ENCODE measurements at places on chromosomes 7 and 10.
A peak's percentile ranks its signal among the peaks of the same experiment; 100 is the strongest.

DNA sequence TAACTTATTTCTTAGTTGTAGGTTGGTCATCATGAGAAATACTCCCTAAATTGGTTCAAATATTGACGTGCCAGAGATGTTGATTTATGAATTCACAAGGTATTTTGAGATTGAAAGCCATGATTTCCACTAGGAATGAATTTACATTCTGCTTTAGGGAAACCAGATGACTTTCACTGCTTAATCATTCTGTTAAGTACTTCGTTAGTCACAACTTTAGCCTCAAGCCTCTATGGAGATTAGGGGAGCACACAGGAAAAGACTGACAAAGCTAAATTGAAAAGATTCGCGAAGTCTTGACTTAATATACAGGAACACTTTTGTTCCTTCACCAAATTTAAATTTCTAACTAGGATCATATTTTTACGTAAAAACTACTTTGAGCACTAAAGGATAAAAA is 250.4 kb upstream of the CACNA2D1 start:
- no peaks in the 10 kb centered on the region for H3K36me3 ChIP-seq
- H3K4me1 ChIP-seq, result peaks cover 2% of the 10 kb centered on the region
- no peak overlapping the region for H3K27ac ChIP-seq
- no peaks in the 10 kb centered on the region for H3K27me3 ChIP-seq

GRCh38 chr7:36338256-36338655 is 51.4 kb upstream of the ANLN start:
- no peaks in the 10 kb centered on the region for H3K36me3 ChIP-seq
- H3K4me3 ChIP-seq, result no peak overlapping the region
- no peaks in the 10 kb centered on the region for H3K4me1 ChIP-seq
- H3K27me3 ChIP-seq, result no peaks in the 10 kb centered on the region

DNA sequence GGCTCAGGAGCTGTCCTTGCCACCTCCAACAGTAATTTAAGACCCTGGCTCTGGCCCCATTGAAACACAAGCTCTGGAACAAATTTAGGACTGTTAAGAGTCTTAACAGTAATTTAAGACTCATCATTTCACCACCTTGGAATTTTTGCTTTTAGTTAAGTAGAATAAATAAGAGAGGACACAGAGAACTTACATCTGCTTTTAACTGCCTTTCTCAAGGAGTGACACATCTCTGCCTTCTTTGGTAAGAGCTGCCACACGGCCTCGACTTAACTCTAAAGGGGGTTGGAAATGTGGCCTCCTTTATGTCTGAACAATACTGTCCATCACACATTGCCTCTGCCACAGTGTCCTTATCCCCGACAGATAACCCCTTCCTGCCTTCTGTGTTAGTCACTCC is 77.9 kb downstream of the HERPUD2 start:
- no peak for DNase-seq
- no peak overlapping the region for H3K27ac ChIP-seq
- H3K36me3 ChIP-seq, result no peaks in the 10 kb centered on the region
- H3K4me1 ChIP-seq, result no peaks in the 10 kb centered on the region

GRCh38 chr10:11280187-11280932 is 262.7 kb downstream of the CELF2 start:
- DNase-seq, result no peak
- no peak overlapping the region for H3K4me3 ChIP-seq
- H3K4me1 ChIP-seq, result no peaks in the 10 kb centered on the region
- no peak overlapping the region for H3K27ac ChIP-seq

DNA sequence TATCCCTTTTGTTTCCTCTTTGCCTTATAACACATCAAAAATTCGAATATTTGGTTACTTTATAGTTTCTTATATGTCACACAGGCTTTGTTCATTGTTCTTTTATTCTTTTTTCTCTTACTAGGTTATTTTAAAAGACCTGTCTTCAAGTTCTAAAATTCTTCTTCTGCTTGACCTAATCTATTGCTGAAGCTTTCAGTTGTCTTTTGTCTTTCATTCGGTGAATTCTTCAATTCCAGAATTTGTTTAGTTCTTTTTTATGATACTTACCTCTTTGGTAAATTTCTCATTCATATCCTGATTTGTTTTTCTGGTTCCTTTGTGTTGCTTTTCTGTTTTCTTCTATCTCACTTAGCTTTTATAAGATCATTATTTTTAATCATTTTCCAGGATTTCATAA is 188.4 kb downstream of the ZEB1 start:
- H3K4me3 ChIP-seq, result no peak overlapping the region
- no peaks in the 10 kb centered on the region for H3K4me1 ChIP-seq
- H3K27me3 ChIP-seq, result no peaks in the 10 kb centered on the region
- no peaks in the 10 kb centered on the region for H3K36me3 ChIP-seq
- H3K27ac ChIP-seq, result no peak overlapping the region

DNA sequence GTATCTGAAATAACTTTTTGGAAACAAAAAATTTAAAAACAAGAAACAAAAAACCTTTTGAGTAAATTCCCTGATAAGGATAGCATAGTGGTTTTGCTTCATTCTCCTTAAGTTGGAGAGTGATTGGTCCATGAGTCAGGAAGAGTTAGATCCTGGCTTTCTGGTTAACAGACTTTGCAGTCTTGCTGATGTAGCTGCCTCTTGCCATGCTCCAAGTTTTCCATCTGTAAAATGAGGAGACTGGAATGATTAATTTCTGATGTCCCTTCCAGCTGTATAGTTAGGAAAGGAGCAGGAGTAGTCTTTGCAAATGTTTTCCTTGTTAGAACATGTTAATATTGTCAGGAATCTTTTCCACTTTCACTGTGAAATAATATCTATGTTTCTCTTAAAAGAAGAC is 266.6 kb downstream of the DNAJB9 start:
- H3K27me3 ChIP-seq, result no peaks in the 10 kb centered on the region

DNA sequence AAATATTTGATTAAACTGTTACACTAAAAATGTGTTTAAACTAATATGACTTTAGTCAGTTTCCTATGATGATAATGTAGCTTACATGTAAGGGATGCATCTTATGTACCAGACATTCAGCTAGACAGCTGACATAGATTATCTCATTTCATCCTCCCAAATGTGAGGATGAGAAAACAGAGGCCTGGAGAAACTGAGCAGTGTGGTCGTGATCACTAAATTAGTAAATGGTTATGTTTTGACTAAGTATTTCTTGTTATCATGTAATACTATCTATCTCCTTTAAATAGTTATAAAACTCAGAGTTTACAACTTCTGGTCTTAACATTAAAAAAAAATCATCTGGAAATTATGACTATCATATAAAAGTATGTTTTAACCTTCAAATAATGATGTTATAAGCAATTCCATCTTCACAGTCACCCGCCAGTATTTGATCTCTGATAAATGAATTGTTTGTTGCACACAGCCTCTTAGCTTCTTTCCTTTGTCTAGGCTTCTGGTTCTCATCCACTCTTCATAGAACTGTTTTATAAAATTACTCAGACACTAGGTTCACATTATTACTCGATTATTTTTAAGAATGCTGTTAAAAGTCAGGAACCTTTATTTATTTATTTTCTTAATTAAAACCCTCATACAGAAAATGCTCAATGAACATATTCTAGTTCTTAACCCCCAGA is 33.6 kb upstream of the HDAC9 start:
- no peak overlapping the region for H3K27ac ChIP-seq
- H3K27me3 ChIP-seq, result no peaks in the 10 kb centered on the region
- DNase-seq, result no peak

DNA sequence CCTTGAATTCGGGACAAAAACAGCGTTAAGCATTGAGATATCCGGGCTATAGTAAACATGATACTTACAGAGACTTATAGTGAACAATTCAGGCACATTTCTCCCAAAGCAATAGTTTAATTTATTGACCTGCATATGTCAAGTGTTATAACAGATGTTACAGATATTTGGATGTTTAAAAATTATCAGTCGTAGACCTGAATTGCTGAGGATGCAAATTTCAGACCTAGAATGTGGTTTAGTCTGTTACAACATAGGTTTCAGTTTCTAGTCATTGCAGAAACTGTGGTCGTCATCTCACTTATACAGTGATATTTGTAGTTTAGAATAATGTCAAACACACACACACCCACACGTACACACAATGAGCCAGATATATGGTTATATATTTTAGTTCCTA is 85.2 kb downstream of the VTI1A start:
- H3K27me3 ChIP-seq, result no peaks in the 10 kb centered on the region
- no peak for DNase-seq
- peaks cover 4% of the 10 kb centered on the region for H3K4me1 ChIP-seq
- no peak overlapping the region for H3K27ac ChIP-seq
- H3K36me3 ChIP-seq, result no peaks in the 10 kb centered on the region

DNA sequence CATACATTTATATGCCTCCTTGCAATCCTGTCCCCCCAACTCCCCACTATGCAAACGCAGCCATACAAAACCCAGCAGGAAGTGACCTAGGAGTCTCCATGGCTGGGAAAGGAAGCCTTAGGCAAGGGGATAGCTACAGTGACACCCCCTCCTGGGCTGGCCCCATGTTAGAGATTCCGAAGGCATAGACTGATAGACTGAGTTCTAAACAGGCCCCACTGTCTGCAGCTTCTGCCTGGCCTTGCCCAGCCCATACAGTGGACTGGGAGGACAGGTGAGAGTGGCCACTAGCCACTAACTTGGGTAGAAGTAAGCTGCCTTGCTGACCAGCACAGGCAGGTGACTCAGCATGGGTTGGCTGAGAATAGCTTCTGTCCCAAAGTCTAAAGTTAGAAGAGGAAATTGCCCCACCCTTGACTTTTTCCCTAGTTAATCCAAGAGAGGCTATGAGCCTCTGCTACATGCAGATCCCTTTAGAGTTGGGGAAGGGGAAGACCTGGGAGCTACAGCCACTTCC is 106.3 kb downstream of the C10orf105 start:
- DNase-seq, result no peak
- H3K4me1 ChIP-seq, result peaks cover 3% of the 10 kb centered on the region
- H3K36me3 ChIP-seq, result no peaks in the 10 kb centered on the region
- H3K27ac ChIP-seq, result no peak overlapping the region
- H3K4me3 ChIP-seq, result no peak overlapping the region

- no peak for DNase-seq
- no peak overlapping the region for H3K4me3 ChIP-seq
- no peaks in the 10 kb centered on the region for H3K27me3 ChIP-seq
- H3K36me3 ChIP-seq, result no peaks in the 10 kb centered on the region
Observed at GRCh38 chr7:16007911-16008310, 321.4 kb upstream of the MEOX2 start.

DNA sequence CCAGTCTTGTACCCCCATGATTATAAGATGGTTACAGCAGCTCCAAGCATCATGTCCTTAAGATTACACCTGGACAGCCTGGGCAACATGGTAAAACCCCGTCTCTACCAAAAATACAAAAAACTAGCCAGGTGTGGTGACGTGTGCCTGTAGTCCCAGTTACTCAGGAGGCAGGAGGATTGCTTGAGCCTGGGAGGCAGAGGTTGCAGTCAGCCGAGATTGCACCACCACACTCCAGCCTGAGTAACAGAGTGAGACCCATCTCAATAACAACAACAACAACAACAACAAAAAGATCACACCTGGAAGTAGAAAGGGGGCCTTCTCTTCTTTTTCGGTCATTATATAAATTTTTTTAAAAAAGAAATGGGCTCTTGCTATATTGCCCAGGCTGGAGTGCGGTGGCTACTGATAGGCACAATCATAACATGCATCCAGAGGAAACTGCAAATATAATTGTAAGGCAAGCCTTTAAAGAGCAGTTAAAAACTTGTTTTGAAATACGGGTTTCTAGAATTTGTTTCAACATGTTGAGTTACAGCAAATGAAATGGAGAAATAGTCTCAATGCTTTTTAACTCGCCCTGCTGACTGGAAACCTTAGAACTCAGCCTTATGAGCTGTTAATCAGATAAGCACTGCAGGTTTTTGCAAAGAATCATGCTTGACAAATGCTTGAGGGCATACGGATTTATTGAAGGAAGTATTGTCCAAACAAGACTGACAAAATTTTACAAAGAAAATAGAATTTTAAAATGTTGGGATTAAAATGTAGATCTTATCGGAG is 4.7 kb upstream of the ENTPD7 start:
- no peaks in the 10 kb centered on the region for H3K36me3 ChIP-seq
- no peak for DNase-seq
- H3K4me3 ChIP-seq, result no peak overlapping the region
- H3K4me1 ChIP-seq, result no peaks in the 10 kb centered on the region

DNA sequence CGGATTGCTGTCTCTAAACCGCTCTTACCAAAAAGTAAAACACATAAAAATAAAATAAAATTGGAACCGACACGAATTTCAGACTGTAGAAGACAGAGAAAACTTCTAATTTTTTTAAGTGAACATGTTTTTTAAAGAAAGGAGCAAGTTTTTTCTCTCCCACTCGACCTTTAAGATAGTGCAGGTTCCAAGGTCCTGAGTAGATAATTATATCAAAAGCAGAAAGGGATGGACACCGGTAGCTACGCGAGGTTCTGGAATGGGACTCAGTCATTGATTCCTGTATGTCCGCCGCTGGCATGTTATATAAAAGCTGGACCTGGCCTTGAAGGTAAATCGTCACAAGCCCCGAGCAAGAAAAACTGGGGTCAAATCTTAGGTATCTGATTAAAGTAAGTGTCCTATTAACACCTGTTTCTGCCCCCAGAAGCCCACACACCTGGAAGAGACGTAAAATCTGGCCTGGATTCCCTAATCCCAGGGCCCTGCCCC is 462 bp upstream of the CISD1 start:
- H3K4me3 ChIP-seq, result peak overlapping the region; percentile 63
- no peaks in the 10 kb centered on the region for H3K4me1 ChIP-seq
- H3K27me3 ChIP-seq, result no peaks in the 10 kb centered on the region
- H3K27ac ChIP-seq, result peak overlapping the region; percentile 4
- DNase-seq, result no peak
- no peaks in the 10 kb centered on the region for H3K36me3 ChIP-seq

DNA sequence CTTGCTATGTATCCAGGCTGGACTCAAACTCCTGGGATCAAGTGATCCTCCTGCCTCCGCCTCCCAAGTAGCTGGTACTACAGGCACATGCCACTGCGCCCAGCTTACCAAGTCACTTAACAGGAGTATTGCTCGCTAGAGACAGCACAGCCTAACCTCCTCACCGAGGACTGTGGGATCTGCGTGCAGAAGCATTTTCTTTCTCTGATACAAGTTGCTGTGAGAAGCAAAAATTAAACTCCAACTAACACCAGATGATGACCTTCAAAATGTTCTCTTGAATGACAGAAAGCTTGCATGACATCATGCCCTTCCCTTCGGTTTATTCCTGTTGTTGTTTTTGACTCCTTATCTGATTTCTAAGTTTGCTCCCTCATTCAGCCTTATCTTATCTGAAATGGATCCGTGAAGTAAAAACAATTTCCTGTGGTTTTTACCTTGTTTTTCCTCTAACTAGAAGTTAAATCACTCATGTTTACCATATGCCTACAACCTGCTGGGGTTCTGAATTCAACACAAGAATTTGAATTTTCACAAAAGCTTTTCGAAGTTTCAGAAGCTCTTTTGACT is 94.4 kb upstream of the KIF5B start:
- H3K27ac ChIP-seq, result peak overlapping the region; percentile 84
- DNase-seq, result peak; percentile 91
- no peaks in the 10 kb centered on the region for H3K27me3 ChIP-seq

GRCh38 chr7:22066522-22066921 is 120.8 kb upstream of the CDCA7L start:
- no peaks in the 10 kb centered on the region for H3K36me3 ChIP-seq
- H3K27ac ChIP-seq, result no peak overlapping the region
- no peaks in the 10 kb centered on the region for H3K27me3 ChIP-seq
- peak; percentile 12 for DNase-seq
- no peak overlapping the region for H3K4me3 ChIP-seq

GRCh38 chr10:46001187-46001756 is 29.0 kb downstream of the TIMM23 start:
- no peak overlapping the region for H3K4me3 ChIP-seq
- no peak for DNase-seq
- no peaks in the 10 kb centered on the region for H3K4me1 ChIP-seq
- H3K27ac ChIP-seq, result no peak overlapping the region
- no peaks in the 10 kb centered on the region for H3K27me3 ChIP-seq
